ENCODE measurements at places on chromosomes 3 and 15. TPM values are rescaled to one million over a fixed set of nuclear protein-coding genes. Genes with fewer than 3 reads are reported as not detected.

The COL6A5 gene
- total RNA-seq, result not detected

DNA sequence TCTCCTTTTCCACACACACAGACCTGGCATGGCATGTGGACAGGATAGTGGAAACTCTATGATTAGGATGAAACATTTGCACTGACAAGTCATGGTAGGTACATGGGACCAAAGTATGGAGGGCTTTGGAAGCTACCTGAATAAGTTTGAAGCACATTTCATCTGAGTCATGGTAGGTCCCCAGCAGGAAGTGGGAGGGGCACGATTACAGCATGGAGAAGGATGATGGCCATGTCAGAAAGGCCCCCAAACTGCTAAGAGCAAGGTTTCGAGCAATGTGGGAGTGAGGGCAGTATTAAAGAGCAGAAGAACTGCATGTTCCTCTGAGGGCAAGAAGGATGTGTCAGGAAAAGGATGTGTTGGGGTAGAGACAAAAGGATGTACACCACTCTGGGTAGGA lies 51.5 kb upstream of the CSTA start:
- H3K4me3 ChIP-seq, result no peak overlapping the region
- no peaks in the 10 kb centered on the region for H3K36me3 ChIP-seq
- no peak overlapping the region for H3K27ac ChIP-seq
- DNase-seq, result no peak

GRCh38 chr3:194140520-194141414 lies 4.8 kb downstream of the HES1 start:
- H3K27me3 ChIP-seq, result peaks cover 52% of the 10 kb centered on the region
- H3K27ac ChIP-seq, result peak overlapping the region; percentile 66
- peaks cover 45% of the 10 kb centered on the region for H3K4me1 ChIP-seq
- no peak overlapping the region for H3K4me3 ChIP-seq
- DNase-seq, result peak; percentile 20

DNA sequence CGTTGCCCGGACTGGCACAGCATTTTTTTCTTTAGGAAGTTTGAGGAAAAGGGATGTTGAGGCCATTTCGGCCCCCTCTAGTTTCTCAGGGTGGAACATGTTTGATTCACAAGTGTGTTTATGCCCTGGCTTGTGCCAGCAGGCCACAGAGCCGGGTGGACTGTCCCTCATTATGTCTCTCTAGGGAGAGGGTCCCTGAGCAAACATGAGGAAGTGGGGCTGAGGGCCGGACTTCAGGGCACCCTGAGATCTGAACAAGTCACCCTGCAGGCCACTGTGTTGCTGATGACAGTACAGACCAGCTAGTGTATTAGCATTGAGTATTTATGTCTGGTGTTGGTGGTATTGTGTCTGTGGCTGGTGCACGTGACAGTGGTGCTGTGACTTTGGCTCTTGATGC lies 34.9 kb downstream of the RNU5B-1 start:
- H3K4me3 ChIP-seq, result no peak overlapping the region
- H3K36me3 ChIP-seq, result no peaks in the 10 kb centered on the region
- H3K4me1 ChIP-seq, result peaks cover 4% of the 10 kb centered on the region
- peaks cover 1% of the 10 kb centered on the region for H3K27me3 ChIP-seq

GRCh38 chr15:28881170-28881569 lies 4.6 kb upstream of the APBA2 start:
- H3K4me1 ChIP-seq, result no peaks in the 10 kb centered on the region
- no peak for DNase-seq
- H3K27ac ChIP-seq, result no peak overlapping the region
- no peaks in the 10 kb centered on the region for H3K36me3 ChIP-seq

GRCh38 chr3:183532620-183533411 lies 22.7 kb downstream of the KLHL6 start:
- no peak for DNase-seq
- H3K36me3 ChIP-seq, result peaks cover 49% of the 10 kb centered on the region
- peaks cover 50% of the 10 kb centered on the region for H3K4me1 ChIP-seq
- H3K27me3 ChIP-seq, result no peaks in the 10 kb centered on the region
- no peak overlapping the region for H3K27ac ChIP-seq

The ALDH1A2 gene
- total RNA-seq, result not detected

DNA sequence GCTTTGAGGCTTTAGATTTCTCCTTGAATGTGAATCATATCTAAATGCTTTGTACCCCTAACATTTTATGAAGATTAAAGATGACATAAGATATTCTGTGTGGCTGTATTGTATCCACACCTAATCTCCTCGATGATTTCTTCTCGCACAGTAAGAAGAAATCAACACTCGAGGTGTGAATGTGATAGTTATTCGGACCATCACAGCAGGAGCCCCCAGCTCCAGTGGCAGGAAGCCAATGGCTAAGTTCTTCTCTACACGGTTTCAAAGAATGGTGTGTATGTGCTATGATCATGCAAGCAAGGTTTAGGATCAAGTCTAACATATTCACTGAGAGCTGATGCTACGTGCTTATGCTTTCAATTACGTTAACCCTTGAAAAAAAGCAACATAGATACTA lies 271.0 kb downstream of the SUCLG2 start:
- H3K27me3 ChIP-seq, result no peaks in the 10 kb centered on the region
- H3K4me1 ChIP-seq, result peaks cover 5% of the 10 kb centered on the region
- H3K4me3 ChIP-seq, result no peak overlapping the region
- no peak overlapping the region for H3K27ac ChIP-seq
- H3K36me3 ChIP-seq, result peaks cover 33% of the 10 kb centered on the region

The SEC22C gene
- total RNA-seq, result 58.9 TPM

DNA sequence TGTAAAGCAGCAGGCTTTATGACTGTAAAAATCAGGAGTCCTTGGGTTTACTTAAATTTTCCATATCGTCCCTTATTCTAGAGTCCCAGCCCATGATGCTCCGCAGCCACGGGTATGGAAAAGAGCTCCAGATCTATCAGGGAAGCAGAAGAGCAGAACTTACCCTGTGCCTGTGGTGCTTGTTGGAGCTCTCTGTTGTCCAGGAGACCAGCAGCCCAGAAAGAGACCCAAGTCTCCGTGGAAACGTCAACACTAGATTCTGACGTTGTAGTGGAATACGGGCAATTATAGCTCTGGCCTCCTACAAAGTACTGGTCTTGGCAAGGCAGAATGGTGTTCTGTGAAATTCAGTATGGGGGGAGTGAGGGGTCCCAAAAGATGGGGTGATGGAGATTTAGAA lies 2.0 kb downstream of the GMNC start:
- DNase-seq, result no peak
- H3K36me3 ChIP-seq, result no peaks in the 10 kb centered on the region
- H3K4me1 ChIP-seq, result peaks cover 9% of the 10 kb centered on the region
- H3K4me3 ChIP-seq, result no peak overlapping the region

DNA sequence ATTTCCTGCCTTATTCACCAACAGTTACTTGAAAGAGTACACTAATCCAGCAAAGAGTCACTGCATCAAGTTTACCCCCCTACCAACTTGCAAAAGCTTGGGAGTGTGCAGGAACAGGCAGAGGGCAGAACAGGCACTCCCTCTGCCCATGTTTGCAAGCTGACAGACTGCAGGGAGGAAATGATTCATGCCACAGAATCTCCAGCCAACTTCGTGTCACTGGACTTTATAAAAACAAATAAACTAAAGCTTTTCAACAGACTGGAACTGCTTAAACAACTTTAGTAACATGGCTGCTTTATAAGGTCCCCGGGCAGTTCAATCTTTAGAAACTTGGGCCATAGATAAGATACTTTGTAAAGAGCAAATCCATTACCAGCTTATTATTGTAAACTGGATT lies 129.5 kb downstream of the THRB start:
- no peaks in the 10 kb centered on the region for H3K4me1 ChIP-seq
- no peak overlapping the region for H3K27ac ChIP-seq
- no peaks in the 10 kb centered on the region for H3K36me3 ChIP-seq
- DNase-seq, result no peak
- no peaks in the 10 kb centered on the region for H3K27me3 ChIP-seq

DNA sequence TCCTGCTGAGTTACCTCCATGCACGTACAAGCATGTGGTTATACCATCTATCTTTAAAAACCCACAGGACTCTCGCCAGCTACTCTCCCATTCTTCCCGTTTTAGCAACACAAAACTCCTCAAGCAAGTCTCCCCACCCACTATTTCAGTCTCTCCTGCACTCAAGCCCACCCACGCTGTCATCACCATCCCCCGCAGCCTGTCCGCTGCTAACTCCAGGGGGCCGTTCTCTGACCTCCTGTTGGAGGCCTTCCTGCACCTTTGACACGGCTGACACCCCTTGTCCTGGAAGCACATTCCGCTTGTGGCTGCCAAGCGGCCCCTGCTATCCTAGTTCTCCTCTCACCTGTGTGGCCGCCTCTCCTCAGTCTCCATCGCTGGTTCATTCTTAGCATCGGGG lies 7.5 kb upstream of the PCSK6 start:
- no peak overlapping the region for H3K4me3 ChIP-seq
- H3K36me3 ChIP-seq, result no peaks in the 10 kb centered on the region
- H3K4me1 ChIP-seq, result peaks cover 31% of the 10 kb centered on the region

GRCh38 chr3:165697910-165698309 lies 139.3 kb downstream of the BCHE start:
- no peak for DNase-seq
- no peak overlapping the region for H3K4me3 ChIP-seq
- no peaks in the 10 kb centered on the region for H3K4me1 ChIP-seq
- no peak overlapping the region for H3K27ac ChIP-seq
- no peaks in the 10 kb centered on the region for H3K36me3 ChIP-seq
- no peaks in the 10 kb centered on the region for H3K27me3 ChIP-seq

GRCh38 chr3:94232921-94233320 lies 170.1 kb downstream of the NSUN3 start:
- no peak overlapping the region for H3K4me3 ChIP-seq
- DNase-seq, result no peak
- H3K4me1 ChIP-seq, result no peaks in the 10 kb centered on the region
- H3K36me3 ChIP-seq, result no peaks in the 10 kb centered on the region

DNA sequence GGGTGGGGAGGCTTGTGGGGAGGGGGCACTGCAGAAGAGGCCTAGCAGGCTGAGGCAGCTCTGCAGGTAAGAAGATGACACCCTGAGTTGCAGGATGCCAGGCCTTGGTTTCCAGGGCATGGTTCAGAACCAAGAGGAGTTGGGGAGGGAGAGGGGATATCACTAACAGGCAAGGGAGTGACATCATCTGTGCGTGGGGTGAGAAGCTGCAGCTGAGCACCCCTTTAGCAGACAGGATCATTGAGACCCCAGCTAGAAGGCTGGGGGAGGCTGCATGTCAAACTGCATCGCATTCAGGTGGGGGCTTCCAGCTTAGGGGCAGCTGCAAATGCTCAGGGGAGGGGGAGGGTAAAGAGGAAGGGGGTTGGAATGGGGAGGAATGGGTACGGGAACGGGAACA lies 23.0 kb downstream of the CACNA2D2 start:
- H3K27ac ChIP-seq, result no peak overlapping the region
- no peaks in the 10 kb centered on the region for H3K27me3 ChIP-seq

DNA sequence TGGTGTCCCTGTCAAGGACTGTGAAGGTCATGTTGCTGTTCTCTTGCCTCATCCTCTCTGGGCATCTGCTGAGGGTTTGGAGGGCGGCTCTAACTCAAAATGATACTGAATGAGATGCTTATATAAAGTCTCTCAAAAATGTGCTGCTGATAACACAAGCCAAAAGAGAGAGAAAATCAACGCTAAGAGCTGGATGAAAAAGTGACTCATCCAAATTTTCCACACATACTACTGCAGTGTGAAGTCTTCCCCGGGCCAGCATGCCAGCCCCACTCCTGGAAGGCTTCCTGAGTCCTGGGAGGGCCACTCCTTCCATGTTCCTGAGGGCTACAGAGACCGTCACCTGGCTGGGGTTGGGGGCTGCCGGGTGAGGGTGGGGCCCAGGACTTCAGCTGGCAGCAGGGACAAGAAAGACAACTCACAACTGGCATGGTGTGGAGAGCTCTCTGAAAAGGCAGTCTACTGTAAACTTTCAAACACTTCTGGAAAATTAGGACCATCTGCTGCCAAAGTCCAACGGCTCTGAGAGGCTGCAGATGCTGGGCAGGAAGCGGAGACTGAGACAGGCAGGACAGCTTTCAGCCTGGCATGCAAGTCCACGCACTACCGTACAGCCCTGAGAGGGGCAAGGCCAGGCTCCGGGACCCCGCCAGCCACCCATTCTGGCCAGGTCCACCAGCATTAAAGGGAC lies 200.3 kb downstream of the ADAMTS17 start:
- H3K4me1 ChIP-seq, result peaks cover 6% of the 10 kb centered on the region
- no peaks in the 10 kb centered on the region for H3K36me3 ChIP-seq
- DNase-seq, result no peak
- no peak overlapping the region for H3K27ac ChIP-seq

DNA sequence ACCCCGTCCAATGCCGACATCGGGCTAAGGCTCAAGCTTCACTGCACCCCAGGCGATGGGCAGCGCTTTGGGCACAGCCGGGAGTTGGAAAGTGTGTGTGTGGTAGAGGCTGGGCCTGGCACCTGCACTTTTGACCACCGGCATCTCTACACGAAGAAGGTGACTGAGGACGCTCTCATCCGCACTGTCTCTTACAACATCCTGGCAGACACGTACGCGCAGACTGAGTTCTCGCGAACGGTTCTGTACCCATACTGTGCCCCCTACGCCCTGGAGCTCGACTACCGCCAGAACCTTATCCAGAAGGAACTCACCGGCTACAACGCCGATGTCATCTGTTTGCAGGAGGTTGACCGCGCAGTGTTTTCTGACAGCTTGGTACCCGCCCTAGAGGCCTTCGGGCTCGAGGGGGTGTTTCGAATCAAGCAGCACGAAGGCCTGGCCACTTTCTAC lies 1.0 kb downstream of the PDE12 start:
- H3K36me3 ChIP-seq, result peaks cover 36% of the 10 kb centered on the region
- peak overlapping the region; percentile 87 for H3K4me3 ChIP-seq
- H3K4me1 ChIP-seq, result peaks cover 45% of the 10 kb centered on the region
- DNase-seq, result peak; percentile 59
- H3K27me3 ChIP-seq, result no peaks in the 10 kb centered on the region
- H3K27ac ChIP-seq, result peak overlapping the region; percentile 99

- no peak overlapping the region for H3K4me3 ChIP-seq
- no peaks in the 10 kb centered on the region for H3K4me1 ChIP-seq
- no peak overlapping the region for H3K27ac ChIP-seq
- H3K36me3 ChIP-seq, result no peaks in the 10 kb centered on the region
These were observed 48.5 kb upstream of the PEX5L start for GRCh38 chr3:180085122-180085710.

- H3K4me1 ChIP-seq, result peaks cover 18% of the 10 kb centered on the region
- no peak overlapping the region for H3K4me3 ChIP-seq
- no peak for DNase-seq
- no peaks in the 10 kb centered on the region for H3K36me3 ChIP-seq
- H3K27me3 ChIP-seq, result peaks cover 4% of the 10 kb centered on the region
These were observed 176.6 kb downstream of the IL20RB start for GRCh38 chr3:137134431-137134830.

All from activated CD4-positive, alpha-beta T cell treated with anti-CD3 and anti-CD28 coated beads, Interleukin-2, amount 10 ng/mL, durations not matched to agents 7 days and 5 days (primary cell).